ENCODE measurements at places on chromosomes 5 and 9. TPM values are rescaled to one million over a fixed set of nuclear protein-coding genes. Genes with fewer than 3 reads are reported as not detected.

The LMBRD2 gene
- 5.6 TPM for total RNA-seq

The SPATA31D4 gene
- total RNA-seq = not detected

The PCDHGA4 gene
- total RNA-seq = 3.9 TPM

The BTNL3 gene
- total RNA-seq = not detected

The SEMA6A gene
- total RNA-seq = 406 TPM

The ORM2 gene
- total RNA-seq = 1.6 TPM

The HAVCR2 gene
- 0.25 TPM for total RNA-seq

The RETREG1 gene
- total RNA-seq = 2.2 TPM

The DDX4 gene
- total RNA-seq = 0.32 TPM

The SOHLH1 gene
- not detected for total RNA-seq

The SNCAIP gene
- 9.7 TPM for total RNA-seq

The CBY3 gene
- 0.37 TPM for total RNA-seq

The RAB14 gene
- 36.0 TPM for total RNA-seq

The RNF14 gene
- 22.6 TPM for total RNA-seq

The SLC36A3 gene
- total RNA-seq = not detected

The FCHO2 gene
- 14.9 TPM for total RNA-seq

The SNAPC4 gene
- 20.0 TPM for total RNA-seq
